Hematopoietic multipotent progenitor cell treated with erythropoietin and hydrocortisone succinate and interleukin-3 and kit ligand, for 15 days (in vitro differentiated cells): ENCODE measurements at places on chromosomes 7 and 10.

DNA sequence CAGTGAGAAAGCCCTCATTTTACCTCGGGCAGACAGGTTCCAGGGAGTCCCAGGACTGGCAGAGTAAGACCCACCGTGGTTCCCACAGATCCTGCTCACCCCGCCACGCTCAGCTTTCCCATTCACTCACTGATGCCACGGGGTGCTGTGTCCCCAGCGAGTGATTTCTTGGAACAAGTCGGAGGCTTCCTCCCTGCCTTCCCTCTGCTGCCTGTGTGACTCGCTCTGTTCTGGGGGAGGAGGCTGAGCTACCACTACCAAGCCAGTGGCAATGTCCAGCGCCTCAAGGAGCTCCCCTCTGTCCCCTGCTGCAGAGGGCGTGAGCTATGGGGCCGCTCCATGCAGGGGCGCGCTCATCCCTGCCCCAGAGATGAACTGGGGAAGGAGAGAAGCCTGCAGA is 12.6 kb downstream of the IL15RA start:
- DNase-seq = no peak

- DNase-seq = no peak
These were observed 200.3 kb upstream of the PPP2R2D start for GRCh38 chr10:131700506-131700905.

DNA sequence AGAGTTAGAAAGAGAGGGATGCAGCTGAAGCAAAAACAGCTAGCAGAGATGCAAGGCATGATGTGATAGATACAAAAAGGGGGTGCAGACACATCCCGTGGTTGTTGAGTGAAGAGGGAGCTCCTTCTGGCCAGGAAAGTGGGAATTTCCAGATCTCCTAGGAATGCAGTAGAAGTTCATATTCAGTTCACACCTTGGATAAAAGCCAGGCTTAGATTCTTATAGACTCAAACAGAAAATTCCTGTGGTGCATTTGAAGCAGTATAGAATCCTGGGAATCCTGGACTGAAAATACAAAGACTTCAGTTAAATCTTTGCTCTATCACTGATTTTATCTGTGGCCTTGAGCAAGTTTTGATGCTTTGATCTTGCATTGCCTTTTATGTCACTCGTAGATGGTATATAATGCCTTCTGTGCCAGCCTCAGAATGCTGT is 33.9 kb downstream of the SGPL1 start:
- no peak for DNase-seq

DNA sequence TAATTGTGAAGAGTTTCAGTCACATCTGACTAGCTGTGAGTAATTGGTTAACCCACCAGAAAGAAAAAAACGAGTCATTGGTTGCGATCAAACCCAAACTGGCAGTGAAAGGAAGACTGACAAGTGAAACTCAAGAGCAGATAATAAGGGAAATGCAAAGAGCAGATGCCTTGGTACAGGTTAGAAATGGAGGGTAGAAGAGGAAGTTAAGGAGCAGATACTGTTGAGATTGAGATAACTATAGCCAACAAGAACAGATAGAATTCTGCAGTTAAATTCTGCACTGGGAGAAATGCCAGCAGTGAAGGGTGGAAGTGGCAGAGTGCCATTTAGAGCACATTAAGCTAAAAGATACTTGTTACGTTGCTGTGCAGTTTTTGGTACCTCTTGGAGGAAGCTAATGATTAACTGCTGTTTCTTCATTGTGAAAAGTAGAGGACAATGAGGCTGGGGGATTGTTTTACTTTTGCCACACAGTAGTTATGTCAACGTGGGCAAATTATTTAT is 65.8 kb downstream of the CDK13 start:
- DNase-seq = peak; percentile 52

GRCh38 chr10:46998595-46998994 is 87.4 kb downstream of the PTPN20 start:
- no peak for DNase-seq

DNA sequence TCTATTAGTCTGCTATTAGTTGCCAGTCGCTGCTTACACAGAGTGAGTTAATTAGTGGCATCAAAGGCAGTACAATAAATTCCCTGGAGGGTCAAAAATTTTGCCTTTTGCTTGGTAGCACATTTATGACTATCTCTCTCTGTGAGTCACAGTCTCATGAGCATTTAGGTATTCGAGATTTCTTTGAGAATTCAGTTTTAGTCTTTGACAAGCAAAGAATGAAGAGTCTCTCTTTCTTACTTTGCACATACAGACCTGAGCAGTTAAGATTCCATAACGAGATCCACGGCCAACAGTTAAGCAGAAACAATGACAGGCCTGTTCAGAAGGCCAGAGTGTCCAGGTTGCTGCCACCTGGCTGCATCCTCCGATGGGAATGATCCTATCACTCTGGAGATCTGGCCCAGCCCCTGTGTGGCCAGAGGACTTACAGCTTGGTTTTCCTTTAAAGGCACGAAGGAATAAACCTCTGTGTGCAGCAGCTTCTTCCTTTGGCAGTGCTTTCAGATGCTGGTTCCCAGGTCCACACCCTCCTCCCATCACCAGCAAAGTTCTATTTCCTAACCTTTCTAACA is 80.6 kb downstream of the GLI3 start:
- DNase-seq = no peak

- DNase-seq = no peak
These were observed 117.9 kb downstream of the NPY start for GRCh38 chr7:24401628-24402593.

DNA sequence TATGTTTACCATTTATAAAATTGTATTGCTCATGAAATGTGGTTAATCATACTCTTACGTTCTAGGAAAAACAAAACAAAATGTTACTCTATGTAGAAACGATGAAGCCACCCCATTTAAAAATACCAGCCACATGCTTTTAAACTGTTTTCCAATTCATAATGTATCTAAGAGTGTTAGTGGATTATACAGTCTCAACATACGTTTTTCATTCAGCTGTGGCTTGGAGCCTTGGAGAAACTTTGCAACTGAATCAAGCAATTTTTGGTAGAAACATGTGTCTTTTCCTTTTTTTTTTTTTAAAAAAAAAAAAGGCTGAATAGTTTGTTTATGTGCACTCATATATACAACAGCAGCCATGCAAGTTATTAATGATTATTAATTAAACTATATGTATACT is 378.0 kb upstream of the SEMA3D start:
- DNase-seq = no peak

DNA sequence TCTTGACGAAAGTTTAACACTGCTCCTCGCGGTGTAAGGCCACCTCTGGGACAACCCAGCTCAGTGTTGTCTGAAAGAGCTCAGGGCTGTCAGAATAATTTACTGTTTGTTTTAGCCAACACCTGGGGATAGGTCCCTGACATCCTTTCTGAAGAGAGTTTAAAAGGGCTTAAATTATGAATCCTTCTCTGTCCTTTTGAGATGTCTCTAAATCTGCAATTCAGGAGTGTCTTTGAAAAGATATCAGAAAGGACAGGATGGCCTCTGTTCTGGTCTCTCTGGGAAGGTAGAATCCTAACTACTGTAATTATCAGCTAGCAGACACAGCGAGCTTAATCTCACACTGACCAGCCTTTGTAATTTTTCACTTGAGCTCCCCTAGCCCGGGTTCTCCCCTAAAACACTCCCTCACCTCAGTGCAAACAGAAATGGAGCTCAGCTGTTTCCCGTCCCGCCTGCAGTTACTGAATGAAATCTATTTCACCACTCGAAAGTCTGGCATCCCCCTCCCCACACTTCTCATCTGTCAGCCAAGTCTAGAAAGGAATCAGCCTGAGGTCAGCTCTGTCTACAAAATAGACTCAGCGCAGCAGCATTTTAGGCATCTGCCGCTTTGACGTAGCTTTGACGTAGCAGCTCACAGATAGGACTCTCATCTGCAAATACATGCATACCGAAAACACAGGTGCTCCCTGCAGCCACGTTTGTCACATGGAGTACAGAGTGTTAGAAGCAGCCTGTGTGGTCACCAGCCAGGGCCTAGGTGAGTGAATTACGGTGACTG is 4.8 kb downstream of the DYNC2I1 start:
- peak; percentile 19 for DNase-seq

DNA sequence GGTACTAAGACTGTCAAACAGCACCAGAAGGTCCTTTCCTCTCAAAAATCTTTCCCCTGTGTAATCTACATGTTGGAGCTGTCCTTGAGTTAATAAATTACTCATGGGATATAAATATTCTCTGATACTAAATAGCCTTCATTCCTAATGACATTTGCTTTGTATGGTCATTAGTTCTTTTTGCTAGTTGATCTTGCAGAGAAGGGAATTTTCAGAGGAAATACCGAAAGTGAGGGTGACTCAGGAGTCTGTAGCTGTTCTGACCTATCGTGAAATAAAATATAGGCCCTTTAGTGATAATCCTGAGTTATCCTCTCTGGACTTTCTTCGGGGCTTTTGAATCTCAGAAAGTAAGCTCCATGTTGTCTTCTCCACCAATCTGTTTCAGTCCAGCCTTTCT is 19.4 kb upstream of the CLDN12 start:
- no peak for DNase-seq

DNA sequence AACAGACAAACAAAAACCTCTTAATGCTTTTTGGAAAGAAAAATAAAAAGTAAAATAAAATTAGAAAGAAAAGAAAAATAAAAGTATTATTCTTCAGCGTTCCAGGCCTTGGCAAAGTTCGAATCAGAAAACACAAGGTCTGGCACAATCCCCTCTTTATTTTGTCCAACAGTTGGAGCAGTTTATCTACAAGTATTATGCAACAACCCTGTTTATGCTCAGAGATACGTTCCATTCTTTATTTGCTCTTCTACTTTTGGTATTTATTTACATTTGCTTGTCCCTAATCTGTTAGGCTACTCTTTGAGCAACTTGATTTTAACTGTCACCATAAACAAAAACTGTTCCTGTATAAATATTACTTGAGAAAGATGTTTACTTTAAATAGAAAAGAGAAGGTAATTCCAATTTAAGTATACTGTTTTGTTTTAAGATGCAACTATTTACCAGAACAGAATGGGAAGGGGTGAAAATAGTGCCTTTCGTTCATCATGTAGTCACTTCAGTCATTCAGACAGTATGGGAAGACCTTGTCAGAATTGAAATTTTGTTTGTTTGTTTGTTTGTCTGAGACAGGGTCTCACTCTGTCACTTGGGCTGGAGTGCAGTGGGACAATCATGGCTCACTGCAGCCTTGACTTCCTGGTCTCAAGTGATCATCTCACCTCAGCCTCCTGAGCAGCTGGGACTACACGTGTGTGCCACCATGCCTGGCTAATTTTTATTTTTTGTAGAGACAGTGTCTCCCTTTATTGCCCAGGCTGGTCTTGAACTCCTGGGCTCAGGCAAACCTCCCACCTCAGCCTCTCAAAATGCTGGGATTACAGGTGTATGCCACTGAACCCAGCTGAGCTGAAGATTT is 5.7 kb downstream of the PDK4 start:
- no peak for DNase-seq

GRCh38 chr10:98445200-98445812 is 1.4 kb downstream of the HPS1 start:
- DNase-seq = no peak

- no peak for DNase-seq
These were observed 21.0 kb downstream of the ITPRIP start for GRCh38 chr10:104317269-104317710.

DNA sequence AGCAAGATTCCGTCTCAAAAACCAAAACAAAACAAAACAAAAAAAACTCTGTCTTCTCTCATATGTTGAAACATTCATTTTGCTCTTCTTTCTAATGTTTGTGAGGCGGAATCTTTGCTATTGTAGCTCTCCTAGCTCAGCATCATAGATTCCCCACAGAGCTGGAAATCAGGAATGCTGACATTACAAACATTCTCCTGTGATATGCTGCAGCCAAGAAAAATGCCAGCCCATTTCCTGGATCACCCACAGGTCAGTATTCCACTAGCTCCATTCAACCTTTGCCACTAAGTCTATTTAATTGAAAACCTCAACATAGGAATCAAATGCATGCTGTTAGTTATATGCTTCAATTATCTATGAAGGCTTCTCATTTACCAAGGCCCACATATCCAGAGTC is 186.3 kb downstream of the IPMK start:
- no peak for DNase-seq

- no peak for DNase-seq
These were observed 35.2 kb downstream of the PANK1 start for GRCh38 chr10:89609833-89610346.

- DNase-seq = no peak
These were observed 30.9 kb upstream of the LMTK2 start for GRCh38 chr7:98075801-98076200.

GRCh38 chr7:43332193-43332796 is 219.8 kb downstream of the HECW1 start:
- DNase-seq = no peak

GRCh38 chr10:37703114-37703513 is 154.3 kb downstream of the ZNF248 start:
- no peak for DNase-seq

DNA sequence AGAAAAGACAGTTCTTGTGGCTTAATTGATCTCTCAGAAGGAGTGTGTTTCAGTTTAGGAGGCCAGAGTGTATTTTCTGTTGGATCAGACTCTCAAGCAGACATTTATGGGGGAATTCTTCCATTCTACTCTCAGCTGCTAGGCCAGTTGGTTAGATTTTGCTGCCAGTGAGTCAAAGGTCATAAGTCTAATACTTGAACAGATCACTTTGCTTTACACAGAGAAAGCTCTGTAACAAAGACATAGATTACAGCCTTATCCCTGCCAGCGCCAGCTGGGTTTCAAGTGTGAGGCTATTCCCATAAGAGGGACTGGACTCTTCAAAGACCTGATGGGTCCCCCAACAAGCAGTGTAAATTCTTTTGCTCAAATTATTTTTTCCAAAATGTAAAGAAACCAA is 145.6 kb upstream of the SEMA3C start:
- no peak for DNase-seq

GRCh38 chr10:108358912-108359311 is 1194.4 kb upstream of the SORCS1 start:
- DNase-seq = no peak

- no peak for DNase-seq
These were observed 89.2 kb upstream of the BMPER start for GRCh38 chr7:33816106-33816505.

GRCh38 chr7:108196004-108196403 is 65.8 kb upstream of the LAMB4 start:
- no peak for DNase-seq

- DNase-seq = no peak
These were observed 71.6 kb downstream of the SH2D4B start for GRCh38 chr10:80609331-80609730.
